Effector CD8-positive, alpha-beta T cell (primary cell): ENCODE measurements at places on chromosomes 2 and 18.

GRCh38 chr2:240459401-240460252 is 24.2 kb downstream of the GPC1 start:
- DNase-seq = no peak

DNA sequence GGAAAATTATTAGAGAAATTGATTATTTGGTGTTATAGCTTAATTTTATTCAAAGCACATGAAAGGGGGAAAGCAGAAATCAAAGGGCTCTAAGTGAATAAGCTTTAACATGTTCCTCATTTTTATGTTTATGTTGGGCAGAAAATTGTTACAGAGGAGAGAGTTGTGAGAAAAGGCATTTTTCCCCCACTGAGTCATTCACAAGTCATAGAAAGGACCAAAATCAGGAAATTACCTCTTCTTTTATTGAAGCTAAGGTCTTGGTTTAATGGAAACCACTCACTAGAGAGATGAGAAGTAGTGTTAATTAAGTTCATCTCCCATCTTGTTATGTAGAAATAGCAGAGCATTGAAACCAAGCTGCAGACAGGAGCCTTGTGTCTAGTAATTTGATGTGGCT is 175.3 kb upstream of the THUMPD2 start:
- DNase-seq = no peak

DNA sequence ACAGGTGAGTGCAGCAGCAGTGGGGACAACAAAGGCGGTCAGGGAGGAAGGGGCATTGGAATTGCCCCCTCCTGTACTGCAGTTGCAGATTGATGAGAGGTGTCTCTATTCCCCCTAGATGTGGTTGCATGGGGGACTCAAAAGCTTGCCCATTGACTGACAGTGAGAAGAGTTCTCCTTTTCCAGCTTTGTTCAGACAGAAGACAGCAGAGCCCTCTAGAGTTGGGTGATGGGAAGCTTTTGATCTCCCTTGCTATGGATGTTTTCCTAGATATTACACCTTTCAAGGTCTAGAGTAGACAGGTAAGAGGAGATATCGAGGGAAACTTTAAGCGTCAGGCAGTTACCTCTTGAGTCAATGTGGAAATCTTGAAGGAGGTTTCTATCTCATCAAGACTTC is 2.9 kb downstream of the PROKR1 start:
- DNase-seq = no peak

GRCh38 chr2:158656492-158657229 is 138.5 kb upstream of the DAPL1 start:
- DNase-seq = no peak

DNA sequence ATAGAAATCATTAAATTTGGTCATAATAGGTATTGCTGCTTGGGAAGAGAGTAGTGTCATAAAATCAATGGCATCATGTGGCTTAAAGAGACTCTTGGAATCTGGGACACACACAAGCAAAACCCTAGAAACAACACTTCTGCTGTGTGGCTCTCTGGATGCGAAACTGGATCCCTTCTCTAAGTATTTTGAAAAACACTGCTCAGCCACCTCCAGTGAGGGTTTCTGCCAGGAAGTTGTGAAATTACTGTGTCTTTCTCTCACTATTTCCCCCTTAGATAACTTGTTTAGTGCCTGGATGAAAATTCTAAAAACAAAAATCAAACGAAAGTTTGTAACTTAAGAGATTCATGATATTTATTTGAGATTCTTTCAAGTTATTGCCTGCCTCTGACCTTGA is 163.8 kb downstream of the RHBDD1 start:
- DNase-seq = no peak

GRCh38 chr2:19178175-19178574 is 180.2 kb downstream of the OSR1 start:
- no peak for DNase-seq

DNA sequence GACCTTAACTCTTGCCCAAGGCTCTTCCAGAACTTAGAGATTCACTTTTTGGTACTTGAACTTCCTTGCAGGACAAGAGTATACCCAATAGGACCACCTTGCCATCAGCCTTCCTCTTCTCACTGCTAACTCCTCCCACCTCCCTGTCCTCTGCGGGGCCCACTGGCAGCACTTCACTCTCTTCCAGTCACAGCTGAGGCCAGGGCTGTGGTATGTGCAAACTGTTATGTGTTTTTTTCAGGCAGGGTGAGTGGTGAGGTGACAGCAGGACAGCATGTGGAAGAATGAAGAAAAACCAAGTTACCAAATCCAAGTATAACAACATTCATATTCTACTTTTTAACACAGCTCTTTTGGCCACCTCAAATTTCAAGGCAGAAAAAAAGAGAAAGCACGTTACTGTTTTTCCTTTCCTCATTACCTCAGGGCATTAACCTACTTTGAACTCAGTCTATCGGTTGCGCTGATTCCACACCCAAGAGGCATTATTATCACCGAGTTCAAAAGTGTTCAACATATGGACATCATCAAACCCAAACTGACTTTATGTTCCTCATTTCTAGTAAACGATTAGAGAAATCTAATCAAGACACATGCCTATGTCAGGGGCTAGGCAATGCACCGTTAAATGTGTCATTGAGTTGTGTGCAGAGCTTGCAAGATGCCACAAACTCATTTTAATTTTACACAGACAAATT is 605.2 kb upstream of the SYT4 start:
- no peak for DNase-seq

DNA sequence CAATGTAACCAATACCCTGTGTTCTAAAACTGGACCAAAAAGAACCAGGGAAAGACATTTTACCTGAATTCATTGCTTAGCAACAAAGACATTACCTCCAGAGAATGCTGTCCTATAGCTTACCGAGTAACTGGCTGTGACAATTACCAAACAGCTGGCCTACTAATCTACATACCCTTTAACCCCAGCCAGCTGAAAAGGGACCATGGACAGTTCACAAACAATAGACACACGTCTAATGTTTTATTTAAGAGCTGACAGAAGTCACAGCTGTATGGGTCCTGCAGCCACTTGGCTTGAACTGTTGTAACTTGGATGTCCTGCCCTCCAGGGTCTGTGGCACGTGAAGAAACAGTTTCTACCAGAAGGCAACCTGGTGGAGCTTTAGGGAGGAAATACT is 130.1 kb upstream of the EFEMP1 start:
- no peak for DNase-seq

DNA sequence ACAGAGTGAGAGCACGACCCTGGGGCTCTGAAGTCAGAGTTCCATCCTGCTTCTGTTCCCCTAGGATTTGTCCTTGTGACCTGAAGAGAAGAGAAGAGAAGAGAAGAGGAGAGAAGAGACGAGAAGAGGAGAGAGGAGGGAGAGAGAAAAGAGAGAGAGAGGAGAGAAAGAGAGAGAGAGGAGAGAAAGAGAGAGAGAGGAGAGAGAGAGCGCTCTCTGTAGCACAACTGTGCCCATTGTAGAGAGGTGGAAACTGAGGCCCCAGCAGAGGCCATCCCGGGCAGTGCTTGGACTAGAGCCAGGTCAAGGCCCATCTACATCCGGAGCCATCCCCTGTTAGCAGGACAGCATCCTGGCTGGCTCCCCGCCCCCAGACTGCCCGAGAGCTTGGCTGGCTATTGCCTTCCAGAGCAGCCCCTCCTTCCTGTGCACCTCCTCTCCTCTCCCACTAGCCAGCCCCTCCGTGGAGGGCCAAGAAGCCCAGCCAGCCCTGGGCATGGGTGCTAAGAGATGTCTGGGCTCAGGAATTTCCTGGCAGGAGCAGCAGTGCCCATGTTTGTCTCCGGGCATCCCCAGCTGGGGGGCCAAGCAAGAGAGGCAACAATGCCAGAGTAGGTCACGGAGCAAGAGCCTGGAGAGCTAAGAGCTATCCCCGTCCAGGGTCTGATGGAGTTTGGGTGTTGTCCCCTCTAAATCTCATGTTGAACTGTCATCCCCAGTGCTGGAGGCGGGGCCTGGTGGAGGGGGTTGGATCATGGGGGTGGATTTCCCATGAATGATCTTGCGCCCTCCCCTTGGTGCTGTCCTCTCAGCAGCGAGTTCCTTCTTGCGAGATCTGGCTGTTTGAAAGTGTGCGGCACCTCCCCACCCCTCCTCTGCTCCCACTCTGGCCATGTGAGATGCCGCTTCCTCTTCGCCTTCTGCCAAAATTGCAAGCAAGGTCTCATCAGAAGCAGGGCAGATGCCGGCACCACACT is 18.2 kb upstream of the GPR55 start:
- DNase-seq = no peak

DNA sequence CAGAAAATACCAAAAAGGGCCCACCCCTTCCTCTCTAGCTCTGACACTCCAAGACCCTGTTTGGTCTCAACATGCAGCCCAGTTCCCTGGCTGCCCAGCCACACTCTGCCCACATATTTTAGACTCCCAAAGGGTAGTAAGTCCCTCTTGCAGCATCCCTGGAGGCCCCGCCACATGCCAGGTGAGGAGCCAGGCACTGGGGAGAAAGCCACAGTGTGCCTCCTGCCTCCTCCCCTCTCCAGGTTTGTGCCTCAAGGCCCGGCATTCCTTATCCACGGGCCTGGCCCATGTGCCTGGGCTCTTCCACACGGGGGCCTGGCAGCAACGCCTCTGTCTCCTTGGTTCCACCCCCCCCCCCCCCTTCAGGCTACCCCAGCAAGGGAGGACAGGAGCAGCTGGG is 75.5 kb downstream of the HS1BP3 start:
- DNase-seq = no peak

DNA sequence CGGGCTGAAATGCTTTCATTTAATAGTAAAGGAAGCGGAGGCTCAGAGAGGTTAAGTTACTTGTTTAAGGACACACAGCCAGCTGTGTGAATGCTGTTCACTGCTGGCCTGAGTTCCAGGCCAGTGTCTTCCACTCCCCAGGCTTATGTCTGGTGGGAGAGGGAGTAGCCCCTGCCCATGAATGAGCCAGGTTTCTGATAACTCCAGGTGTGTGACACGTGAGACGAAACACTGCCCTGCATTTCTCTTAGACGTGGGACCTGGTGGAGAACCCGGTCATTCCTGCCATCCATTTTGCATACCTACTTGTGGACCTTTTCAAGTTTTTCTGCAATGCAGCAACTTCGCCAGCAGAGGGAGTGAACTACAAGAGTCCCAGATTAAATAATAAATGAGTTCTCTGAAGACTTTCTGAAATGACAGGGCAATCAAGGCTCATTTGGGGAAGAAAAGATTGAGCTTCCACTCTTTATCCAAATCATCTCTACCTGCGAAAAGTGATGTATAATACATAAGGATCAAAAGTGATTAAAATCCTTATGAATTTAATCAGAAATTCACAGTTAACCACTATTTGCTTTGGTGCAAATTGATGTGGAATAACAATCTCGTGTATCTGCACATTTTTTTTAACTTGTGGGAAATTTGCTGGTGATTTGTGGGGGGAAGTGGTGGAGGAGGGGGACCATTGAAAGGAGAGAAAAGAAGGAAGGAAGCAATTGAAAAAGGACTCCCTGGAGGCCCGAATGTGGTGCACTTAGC is 79.4 kb upstream of the ASB18 start:
- DNase-seq = peak; percentile 18

DNA sequence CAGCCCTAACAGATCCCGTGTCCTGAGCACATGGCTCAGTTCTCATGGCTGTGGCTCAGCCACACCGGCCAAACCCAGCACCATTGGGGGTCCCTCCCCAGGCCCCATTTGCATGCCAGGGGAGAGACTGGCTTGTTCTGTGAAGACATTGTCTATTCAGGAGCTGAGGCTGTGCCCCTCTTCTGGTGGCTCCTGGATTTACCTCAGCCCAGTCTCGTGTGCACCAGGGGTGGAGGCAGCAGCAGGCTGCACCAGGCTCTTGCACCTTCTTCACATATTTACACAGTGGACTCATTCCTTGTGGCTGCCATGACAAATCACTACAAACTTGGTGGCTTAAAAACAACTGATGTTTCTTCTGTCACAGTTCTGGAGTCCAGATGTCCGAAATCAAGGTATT is 92.4 kb upstream of the ITGA6 start:
- no peak for DNase-seq

DNA sequence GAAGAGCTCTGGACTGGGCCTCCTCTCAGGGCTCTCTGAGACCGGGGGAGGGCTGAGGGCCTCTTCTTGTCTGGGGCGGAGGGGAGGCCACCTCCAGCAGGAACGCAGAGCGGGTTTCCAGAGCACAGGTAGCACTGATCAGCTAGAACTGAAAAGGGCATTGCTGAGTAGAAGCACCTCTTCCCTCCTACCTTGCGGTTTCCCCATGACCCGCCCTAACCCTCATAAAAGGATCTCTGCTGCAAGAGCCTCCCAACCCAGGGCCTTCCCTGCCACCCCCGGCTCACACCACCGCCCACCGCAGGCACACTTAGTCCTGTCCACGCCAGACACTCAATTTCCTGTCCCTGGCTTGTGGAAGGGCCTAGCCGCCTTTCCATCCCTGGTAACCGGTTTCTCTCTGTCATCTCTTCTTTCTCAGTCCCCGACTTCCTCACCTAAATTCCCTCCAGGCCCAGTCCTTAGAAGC is 966 bp downstream of the ADCY3 start:
- peak; percentile 34 for DNase-seq

GRCh38 chr2:160309585-160309984 is 109.5 kb upstream of the ITGB6 start:
- DNase-seq = no peak
